DMS79 treated with DMSO at 0.1 percent for 48 hours (cell line): ENCODE measurements at places on chromosomes 7 and 10.
A peak's percentile ranks its signal among the peaks of the same experiment; 100 is the strongest.

GRCh38 chr10:32055478-32056135 is 618 bp downstream of the KIF5B start:
- DNase-seq = peak; percentile 29

GRCh38 chr10:22599048-22599561 is 115.3 kb downstream of the PIP4K2A start:
- no peak for DNase-seq

- peak; percentile 70 for DNase-seq
Observed at GRCh38 chr7:69564454-69565417, 33.5 kb upstream of the AUTS2 start.

DNA sequence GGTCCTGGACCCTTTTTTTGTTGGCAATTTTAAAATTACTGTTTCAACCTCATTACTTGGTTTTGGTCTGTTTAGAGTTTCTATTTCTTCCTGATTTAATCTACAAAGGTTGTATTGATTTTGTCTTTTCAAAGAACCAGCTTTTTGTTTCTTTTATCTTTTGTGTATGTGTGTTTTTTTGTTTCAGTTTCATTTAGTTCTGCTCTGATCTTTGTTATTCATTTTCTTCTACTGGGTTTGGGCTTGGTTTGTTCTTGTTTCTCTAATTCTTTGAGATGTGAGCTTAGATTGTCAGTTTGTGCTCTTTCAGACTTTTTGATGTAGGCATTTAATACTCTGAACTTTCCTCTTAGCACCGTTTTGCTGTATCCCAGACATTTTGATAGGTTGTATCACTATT is 8.5 kb upstream of the MRPS33 start:
- DNase-seq = no peak

GRCh38 chr10:85995791-85996190 is 370.8 kb downstream of the GRID1 start:
- no peak for DNase-seq

- DNase-seq = no peak
Observed at GRCh38 chr7:4162884-4163564, 519.1 kb upstream of the FOXK1 start.
